ENCODE measurements at places on chromosomes 2 and 18. TPM values are rescaled to one million over a fixed set of nuclear protein-coding genes. Genes with fewer than 3 reads are reported as not detected.

LYPD1 gene
- 29.3 TPM for total RNA-seq

CDK15 gene
- total RNA-seq, result 6.3 TPM

CYRIA gene
- 0.30 TPM for total RNA-seq

CNGA3 gene
- total RNA-seq, result 0.05 TPM

C2orf49 gene
- total RNA-seq, result 26.7 TPM

DPP4 gene
- total RNA-seq, result 178 TPM

NGEF gene
- total RNA-seq, result 3.4 TPM

ING5 gene
- total RNA-seq, result 19.9 TPM

TDRD15 gene
- total RNA-seq, result not detected

DTNA gene
- 6.8 TPM for total RNA-seq

LRATD1 gene
- 0.30 TPM for total RNA-seq

CBLN2 gene
- not detected for total RNA-seq

SLC14A1 gene
- 135 TPM for total RNA-seq

ACTR1B gene
- total RNA-seq, result 69.8 TPM

AKAIN1 gene
- not detected for total RNA-seq

SNORC gene
- total RNA-seq, result 1.2 TPM

TMEM247 gene
- total RNA-seq, result not detected

DNAH6 gene
- total RNA-seq, result 0.05 TPM

INHA gene
- not detected for total RNA-seq

ANKRD12 gene
- total RNA-seq, result 32.5 TPM

CELF4 gene
- total RNA-seq, result not detected

QPCT gene
- total RNA-seq, result 44.5 TPM

CSRNP3 gene
- total RNA-seq, result 3.9 TPM

CNDP1 gene
- not detected for total RNA-seq

ERFE gene
- total RNA-seq, result 0.65 TPM

CYP26B1 gene
- not detected for total RNA-seq

GALR1 gene
- total RNA-seq, result not detected

NAB1 gene
- total RNA-seq, result 58.5 TPM

IL36G gene
- total RNA-seq, result not detected

IL36RN gene
- not detected for total RNA-seq

MROH2A gene
- total RNA-seq, result not detected

HJURP gene
- total RNA-seq, result 9.4 TPM

RAB12 gene
- total RNA-seq, result 58.2 TPM

PRKAG3 gene
- not detected for total RNA-seq

SESTD1 gene
- total RNA-seq, result 14.6 TPM

GKN1 gene
- not detected for total RNA-seq

SERPINB12 gene
- not detected for total RNA-seq

KYNU gene
- 1.8 TPM for total RNA-seq

RAB27B gene
- 40.1 TPM for total RNA-seq

REG3G gene
- total RNA-seq, result not detected

MYOM1 gene
- 3.0 TPM for total RNA-seq

VIT gene
- 0.30 TPM for total RNA-seq

ERBB4 gene
- total RNA-seq, result 0.42 TPM

FLACC1 gene
- 0.89 TPM for total RNA-seq

CYBRD1 gene
- total RNA-seq, result 144 TPM

CCBE1 gene
- total RNA-seq, result 0.59 TPM

IWS1 gene
- total RNA-seq, result 53.1 TPM

HAT1 gene
- 28.8 TPM for total RNA-seq

PAX8 gene
- total RNA-seq, result 0.65 TPM

KCNG2 gene
- not detected for total RNA-seq

NT5C1B gene
- not detected for total RNA-seq

FARSB gene
- 17.9 TPM for total RNA-seq

SNRPD1 gene
- total RNA-seq, result 7.7 TPM

HDHD2 gene
- 29.8 TPM for total RNA-seq

RABL2A gene
- total RNA-seq, result 10.1 TPM

HOXD9 gene
- 2.7 TPM for total RNA-seq

CTAGE1 gene
- total RNA-seq, result not detected

Data from smooth muscle cell of the umbilical artery (primary cell).